ENCODE measurements at places on chromosomes 7 and 10.

GRCh38 chr7:95730493-95731280 is 41.7 kb upstream of the DYNC1I1 start:
- no peak for DNase-seq

DNA sequence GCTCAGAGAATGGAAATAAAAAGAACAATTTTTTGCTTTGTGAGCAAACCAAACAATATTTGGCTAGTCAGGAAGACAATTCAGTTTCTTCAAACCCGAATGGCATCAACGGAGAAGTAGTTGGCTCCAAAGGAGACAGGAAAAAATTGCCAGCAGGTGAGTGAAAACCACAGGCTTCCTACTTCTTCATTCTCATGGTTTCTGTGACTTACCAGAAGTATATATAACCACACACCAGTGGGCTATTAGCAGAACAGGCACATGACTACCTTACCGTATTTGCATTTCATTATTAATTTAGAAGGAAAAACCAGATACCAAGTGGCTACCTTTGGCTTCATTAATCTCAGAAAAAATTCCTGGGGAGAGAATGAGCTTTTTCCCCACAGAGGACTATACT is 8.8 kb downstream of the TDRD1 start:
- DNase-seq: no peak

DNA sequence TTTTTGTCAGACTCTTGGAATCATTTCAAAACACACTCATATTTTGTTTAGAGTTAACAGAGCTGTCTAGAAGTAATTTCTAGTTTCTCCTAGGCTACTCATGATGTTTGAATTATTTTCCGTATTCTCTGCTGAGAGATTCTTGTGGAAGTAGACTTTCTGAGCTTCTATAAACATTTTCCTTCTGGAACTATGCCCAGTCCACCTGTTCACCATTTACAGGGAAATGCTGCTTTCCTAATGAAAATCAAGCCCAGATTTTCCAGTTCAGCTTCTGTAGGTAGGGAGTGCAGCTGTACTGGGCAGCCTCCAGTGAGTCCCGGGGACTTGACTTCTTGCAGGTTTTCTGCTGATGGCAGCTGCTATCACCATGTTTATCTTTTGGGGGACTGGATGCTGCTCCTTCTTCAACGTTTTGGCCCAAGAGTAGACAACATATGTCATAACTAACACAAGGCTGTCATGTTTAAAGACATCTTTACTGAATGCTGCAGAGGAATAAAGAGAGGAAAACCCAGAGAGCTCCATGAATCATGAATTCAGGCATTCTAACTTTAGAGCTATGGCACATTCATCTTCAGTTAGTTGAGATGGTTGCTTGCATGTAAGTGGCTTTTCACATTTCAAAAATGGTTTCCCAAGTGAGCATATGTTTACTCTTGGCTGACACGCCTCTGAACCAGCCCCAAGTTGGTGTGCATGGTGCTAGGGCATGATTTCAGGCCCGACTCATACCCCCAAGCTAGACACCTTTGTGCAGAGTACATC is 85.6 kb downstream of the SDK1 start:
- DNase-seq: no peak

DNA sequence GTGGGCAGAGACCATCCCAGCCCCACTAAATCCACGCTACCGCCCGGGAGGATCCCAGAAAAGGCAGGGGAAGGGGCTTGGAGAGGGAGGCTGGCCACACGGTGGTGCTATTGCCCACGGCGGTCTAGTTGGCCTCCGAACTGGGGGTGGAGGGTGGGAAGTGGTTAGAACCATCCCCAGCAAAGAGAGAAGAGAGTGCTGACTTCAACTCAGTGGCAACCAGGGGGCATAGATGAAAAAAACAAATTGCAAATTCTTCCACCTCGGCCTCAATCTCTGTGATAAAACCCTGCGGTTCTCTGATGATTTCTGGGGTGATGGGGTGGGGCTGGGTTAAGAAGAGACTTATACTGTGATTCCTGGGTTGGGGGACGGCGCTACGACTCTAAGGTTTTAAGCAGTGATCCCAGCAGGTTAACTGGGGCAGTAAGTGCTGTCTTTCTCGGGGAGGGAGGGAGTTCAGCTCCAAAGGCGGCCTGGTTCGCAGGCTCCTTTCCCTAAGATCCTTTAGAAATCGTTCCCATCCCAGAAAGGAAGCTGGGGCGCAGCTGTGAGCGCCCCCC is 154.5 kb upstream of the LYZL2 start:
- DNase-seq: peak; percentile 94

DNA sequence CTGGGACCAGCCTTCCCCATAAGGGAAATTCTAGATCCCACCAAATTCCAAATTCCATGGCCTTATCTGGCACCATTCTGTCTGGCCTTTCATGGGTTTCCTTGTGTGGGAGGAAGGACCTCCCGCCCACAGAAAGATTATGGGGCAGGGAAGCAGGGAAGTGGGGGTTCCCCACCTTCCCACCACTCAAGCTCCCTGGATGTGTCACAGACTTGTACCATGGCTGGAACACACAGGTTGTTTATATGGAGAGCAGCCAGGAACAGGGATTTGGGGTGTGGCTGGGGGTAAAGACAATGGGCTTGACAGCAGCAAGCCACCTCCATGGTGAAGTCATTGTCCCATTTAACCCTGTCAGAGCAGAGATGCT is 18.3 kb downstream of the UNC5B start:
- no peak for DNase-seq

DNA sequence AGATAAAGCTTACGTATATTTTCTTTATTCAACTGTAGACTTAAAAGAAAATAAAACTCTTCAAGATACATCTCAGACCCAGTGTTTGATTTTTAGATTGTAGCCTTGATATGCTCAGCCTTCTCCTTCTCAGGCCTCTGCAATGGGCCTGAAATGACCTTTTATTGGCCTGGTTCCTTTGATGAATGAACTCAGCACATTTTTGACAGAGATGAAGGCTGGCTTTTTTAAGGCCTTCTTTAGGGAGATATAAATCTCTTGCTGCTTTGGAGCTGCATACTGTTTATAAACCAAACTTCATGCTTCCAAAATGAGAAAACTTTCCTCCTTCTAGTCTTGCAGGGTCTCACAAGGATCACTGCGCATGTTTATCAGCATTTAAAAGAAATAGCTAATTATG is 1049.8 kb downstream of the LRMDA start:
- DNase-seq: no peak

GRCh38 chr7:157890921-157891401 is 554.2 kb downstream of the DNAJB6 start:
- DNase-seq: no peak

DNA sequence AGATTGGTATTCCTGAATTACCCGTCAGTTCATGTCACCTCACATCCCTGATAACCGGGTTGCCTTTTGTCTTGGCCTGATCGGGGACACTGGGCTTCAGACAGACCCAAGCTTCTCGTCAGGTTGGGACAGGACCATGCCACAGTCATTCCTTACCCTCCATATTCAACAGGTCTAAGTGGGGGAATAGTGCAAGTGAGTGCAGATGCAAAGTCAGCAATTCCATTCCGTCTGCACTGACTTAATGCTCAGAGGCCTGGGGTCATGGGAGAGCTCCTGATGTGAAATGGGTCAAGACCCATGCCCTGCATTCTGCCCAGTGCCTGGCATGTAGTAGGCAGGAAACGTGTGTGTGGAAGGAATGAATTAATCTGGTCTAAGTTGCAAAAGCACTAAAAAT is 95.4 kb upstream of the PITRM1 start:
- no peak for DNase-seq

GRCh38 chr7:130022623-130023175 is 28.5 kb downstream of the ZC3HC1 start:
- DNase-seq: no peak

- peak; percentile 44 for DNase-seq
These were observed 23.5 kb upstream of the TRIM8 start for GRCh38 chr10:102620591-102621442.

DNA sequence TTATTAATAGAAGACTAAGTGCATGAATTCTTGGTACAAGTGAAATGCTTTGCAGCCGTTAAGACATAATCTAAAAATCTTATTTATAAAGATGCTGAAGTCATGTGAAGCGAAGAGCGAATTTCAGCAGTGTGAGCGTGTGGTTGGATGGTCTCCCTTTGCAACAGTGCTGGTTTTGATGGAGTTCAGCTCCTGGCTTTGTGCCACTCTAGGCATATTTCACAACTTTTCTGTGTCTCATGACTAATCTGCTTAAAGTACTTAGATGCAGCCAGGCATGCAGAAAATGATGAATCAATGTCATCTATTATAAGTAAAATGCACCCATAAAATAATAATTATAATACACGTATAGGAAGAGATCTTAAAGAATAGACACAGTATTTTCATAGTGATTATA is 107.2 kb upstream of the TCERG1L start:
- no peak for DNase-seq

- no peak for DNase-seq
These were observed 3.1 kb upstream of the AVPI1 start for GRCh38 chr10:97690133-97690532.

DNA sequence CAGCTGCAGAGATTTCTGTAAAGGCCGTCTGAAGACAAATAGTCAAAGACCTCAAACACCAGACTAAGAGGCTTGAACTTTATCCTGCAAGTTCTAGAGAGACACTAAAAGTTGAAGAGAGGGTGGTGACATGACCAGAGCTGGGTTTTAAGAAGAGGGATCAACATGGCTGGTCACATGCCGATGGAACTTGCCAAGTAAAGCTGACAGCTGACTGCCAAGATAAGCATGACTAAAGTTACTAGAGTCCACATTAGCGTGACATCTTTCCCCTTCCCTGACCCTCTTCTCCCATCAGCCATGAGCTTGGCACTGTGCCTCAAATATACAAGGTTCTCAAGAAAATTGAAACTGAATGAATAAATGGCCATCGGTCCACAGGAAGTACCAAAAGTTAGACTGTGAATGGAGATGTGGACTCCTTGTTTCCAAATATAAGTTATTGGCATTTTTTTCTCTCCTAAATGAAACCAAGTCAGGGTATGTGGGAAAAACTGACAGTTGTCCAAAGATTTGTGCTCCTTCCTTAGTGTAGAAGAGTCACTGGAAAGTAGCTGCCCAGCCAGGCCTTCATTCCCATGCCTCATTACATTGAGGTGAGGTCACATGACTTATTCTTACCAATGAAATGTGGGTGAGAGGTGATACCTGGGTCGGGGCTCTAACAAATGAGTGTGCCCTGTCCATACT is 24.5 kb downstream of the XPNPEP1 start:
- no peak for DNase-seq

DNA sequence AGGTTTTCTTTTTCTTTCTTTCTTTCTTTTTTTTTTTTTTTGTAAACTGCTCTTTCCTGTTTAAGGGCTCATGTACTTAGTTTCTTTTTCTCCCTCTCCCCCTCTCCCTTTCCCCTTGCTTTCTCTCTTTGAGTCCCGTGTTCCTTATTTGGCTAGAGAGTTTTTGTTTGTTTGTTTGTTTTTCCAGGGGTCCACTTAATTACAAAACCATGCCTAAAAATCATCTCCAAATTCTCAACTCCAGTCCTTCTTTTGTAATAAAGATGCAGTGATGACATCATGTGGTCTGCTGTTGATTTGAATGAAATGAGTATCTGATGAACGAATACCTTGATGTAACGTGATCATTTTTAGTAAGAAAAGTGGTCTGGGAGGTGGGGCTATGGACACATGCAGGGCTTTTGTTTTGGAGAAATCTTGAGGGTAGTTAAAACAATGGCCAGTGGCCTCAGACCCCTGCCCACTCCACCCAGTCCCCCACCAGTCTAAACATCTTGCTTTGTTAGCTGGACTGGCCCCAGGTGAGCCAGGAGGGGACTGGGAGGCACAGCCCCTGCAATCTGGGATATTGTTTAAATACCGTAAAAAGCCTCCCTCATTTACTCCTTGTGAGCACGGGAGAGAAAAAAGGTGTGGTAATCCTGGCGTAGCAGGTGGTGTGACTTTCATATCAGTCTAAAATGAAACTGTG is 165.7 kb downstream of the LRMDA start:
- no peak for DNase-seq

DNA sequence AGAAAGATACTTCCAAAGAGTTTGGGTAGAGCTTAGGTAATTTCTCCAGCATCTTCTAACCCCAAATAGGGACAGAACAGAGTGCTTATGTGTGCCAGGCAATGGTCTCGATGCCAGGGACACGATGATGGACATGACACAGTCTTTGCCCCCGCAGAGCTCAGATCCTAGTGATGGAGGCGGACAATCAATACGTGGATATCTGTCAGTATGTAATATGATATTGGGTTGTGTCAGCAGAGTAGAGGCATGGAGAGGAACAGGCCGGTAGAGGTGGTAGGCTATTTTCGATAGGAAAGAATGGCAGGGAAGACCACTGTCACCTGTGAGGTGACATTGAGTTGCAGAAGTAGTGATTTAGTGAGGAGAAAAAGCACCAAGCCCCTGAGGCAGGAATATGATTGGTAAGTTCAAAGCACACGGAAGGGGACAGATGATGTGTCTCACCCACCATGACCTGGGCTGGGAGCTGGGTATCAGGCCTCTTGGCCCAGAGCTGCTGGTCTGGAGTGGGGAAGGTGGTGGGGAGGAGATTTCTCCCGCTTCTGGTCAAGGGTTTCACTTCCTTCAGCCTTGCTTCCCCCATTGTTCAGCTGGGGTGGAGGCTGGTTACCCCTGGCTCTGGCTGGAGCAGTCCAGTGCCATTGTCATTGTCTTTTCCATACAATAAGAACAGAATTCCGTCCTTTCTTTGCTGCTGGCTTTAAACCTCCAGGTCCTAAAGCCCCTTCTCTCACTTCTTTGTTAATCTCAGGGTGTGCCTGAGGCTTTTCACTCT is 36.0 kb upstream of the SRGN start:
- no peak for DNase-seq

- DNase-seq: no peak
These were observed 5.1 kb downstream of the SHH start for GRCh38 chr7:155807065-155807671.

DNA sequence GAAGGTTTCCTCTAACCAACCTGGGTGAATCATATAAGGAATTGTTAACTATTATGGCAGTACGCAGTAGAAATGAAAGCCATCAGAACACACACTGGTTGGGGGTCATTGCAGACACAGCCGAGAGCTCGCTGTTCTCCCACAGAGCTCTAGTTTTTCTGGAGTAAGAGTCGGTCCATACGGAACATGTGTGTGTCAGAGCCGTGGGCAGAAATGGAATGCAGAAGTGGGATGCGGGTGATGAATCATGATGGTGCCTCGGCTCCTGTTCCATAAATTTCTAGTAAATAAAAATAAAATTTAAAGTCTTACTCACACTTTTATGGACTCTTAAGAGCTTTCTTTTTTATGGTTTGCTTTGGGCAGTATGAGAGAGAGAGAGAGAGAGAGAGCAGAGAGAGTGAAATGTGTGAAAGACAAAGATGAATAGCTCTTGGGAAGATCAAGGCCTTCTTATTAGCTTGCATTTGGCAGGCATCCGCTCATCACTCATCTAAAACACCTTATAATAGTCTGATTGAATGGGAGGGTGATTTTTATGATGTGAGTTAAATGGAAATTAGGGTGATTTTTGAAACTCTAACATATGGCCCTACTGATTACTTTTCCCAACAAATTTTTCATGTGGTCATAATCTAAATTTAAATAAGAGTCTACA is 98.8 kb upstream of the PFKP start:
- DNase-seq: no peak

Data from right hindlimb (tissue), 1 donor.